ENCODE measurements at places on chromosomes 3 and 15.

DNA sequence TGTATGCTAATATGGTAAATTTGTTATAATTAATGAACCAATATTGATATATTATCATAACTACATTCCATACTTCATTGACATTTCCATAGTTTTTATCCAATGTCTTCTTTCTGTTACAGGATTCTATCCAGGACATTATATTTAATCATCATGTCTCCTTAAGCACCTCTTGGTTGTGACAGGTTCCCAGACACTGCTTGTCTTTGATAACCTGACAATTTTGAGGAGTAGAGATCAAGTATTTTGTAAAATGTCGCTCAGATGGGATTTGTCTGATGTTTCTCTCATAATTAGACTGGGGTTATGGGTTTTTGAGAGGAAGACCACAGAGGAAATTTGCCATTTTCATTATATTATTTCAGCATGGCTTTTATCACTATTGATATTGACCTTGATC, 317.4 kb downstream of the PLOD2 start:
- no peak for DNase-seq

- DNase-seq = no peak
Measured at GRCh38 chr15:23567921-23568320, 2.4 kb downstream of the MKRN3 start.

- DNase-seq = peak; percentile 72
Measured at GRCh38 chr3:113264283-113265131, 53.1 kb downstream of the BOC start.

DNA sequence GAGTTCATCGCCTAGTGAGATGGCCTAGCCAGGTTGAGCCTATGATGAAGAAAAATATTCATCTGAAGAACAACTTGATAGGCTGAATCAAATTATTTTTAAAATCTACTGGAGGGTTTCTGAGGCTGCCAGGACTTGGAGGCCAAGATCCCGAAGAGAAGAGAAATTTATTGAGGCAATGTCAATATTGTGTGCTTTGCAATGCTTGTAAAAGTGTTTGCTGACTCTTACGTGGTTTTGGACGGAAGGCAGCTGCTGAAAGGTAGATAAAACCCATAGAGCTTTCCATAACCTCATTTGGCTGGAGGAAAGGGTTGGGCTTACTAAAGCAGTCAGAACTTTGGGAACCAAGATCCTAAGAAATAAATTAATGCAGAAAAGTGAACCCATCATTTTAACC, 361.0 kb upstream of the IL12A start:
- DNase-seq = no peak

DNA sequence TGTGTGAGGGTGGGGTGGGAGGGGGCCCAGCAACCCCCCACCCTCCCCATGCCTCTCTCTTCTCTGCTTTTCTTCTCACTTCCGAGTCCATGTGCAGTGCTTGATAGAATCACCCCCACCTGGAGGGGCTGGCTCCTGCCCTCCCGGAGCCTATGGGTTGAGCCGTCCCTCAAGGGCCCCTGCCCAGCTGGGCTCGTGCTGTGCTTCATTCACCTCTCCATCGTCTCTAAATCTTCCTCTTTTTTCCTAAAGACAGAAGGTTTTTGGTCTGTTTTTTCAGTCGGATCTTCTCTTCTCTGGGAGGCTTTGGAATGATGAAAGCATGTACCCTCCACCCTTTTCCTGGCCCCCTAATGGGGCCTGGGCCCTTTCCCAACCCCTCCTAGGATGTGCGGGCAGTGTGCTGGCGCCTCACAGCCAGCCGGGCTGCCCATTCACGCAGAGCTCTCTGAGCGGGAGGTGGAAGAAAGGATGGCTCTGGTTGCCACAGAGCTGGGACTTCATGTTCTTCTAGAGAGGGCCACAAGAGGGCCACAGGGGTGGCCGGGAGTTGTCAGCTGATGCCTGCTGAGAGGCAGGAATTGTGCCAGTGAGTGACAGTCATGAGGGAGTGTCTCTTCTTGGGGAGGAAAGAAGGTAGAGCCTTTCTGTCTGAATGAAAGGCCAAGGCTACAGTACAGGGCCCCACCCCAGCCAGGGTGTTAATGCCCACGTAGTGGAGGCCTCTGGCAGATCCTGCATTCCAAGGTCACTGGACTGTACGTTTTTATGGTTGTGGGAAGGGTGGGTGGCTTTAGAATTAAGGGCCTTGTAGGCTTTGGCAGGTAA, 8.1 kb downstream of the FAM131A start:
- peak; percentile 82 for DNase-seq

GRCh38 chr15:32869776-32870175, 152.0 kb downstream of the GREM1 start:
- no peak for DNase-seq

DNA sequence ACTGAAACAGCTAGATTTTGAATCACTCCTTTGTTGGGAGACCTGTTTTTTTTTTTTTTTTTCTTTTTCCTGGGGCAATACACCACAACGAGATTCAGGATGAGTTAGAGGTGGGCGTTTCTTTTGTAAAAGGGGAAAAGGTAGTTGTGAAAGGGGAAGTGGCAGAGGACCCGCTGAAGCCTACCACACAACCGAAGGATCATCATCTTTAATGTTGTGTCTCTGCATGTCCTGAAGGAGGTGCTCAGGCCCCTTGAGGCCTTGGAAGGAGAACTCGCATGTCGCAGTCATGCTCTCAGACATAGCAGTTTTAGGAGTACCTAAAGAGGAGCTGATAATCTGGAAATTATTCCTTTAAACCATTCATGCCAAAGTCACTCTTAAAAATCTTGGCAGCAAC, 137.9 kb upstream of the LRIG1 start:
- no peak for DNase-seq

DNA sequence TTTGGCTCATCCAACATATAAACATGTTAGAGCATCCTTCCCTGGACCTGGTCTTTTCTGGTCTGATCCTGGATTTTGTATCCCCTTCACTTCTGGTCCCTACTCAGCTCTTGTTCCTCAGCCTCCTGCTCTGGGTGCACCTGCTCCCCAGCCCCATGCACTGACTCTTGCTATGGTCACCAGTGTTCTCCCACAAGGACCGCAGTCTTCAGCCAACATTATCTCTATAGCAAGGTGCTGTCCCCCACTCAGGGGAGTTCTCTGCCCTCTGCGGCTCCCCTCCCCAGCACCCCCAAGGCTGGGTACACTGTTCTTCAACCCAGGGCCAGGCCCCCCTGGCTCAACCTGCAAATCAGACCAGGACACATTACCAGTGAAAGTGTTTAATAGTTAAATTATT, 80.2 kb downstream of the SEC22A start:
- no peak for DNase-seq

DNA sequence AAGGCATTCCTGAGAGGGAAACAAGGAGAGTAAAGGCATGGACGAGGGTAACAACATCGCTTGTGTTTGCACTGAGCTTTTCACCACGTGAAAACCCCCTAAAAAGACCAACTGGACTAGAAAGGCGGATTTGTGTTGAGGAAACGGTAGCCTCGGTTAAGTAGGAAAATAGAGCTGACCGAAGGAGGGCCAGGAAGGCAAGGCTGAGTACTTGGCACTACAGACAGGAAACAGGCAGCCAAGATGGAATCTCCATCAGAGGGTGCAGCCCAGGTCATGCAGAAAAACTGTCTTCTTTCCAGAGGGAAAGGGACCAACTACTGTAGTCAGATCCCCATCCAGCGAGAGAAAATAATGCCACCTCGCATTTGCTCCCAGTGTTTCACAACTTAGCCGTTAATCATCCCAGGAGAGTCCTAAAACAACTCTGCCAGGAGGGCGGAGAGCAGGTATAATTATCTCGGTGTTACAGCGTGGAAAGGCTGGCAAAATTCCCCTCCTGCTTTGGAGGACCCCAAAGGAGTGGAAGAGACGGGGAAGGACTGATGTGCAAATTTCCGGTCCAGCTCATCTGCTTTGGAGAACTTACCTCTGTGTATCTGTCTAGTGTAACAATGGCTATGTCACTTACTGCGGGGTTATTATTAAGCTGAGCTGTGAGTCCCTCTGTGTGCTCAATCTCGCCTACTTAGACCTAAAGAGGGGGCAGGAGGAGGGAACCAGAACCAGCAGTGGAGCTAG, 77.2 kb downstream of the MYO1E start:
- DNase-seq = no peak

DNA sequence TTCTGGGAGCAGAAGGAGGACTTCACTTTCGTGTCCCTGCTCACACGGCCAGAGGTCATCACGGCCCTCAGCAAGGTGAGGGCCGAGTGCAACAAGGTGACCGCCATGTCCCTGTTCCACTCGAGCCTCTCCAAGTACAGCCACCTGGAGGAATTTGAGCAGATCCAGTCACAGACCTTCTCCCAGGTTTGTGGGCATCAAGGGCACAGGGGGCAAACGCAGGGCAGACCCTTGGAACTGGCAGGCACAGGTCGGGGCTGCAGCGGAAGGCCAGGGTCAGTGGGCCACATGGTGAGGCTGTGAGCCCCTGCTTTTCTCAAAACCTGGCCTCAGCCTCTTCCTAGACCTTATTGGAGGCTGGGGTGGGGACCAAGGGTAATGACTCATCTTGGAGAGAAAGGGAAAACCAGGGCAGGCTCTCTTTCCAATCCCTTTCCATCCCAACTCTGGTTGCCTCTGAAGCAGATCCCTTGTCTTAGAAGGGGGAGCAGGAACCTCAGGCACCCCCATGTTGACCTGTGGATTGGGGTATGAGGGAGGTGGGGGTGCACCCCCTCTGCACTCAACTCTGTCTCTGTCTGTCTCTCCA, 29.5 kb downstream of the DNAH1 start:
- no peak for DNase-seq

DNA sequence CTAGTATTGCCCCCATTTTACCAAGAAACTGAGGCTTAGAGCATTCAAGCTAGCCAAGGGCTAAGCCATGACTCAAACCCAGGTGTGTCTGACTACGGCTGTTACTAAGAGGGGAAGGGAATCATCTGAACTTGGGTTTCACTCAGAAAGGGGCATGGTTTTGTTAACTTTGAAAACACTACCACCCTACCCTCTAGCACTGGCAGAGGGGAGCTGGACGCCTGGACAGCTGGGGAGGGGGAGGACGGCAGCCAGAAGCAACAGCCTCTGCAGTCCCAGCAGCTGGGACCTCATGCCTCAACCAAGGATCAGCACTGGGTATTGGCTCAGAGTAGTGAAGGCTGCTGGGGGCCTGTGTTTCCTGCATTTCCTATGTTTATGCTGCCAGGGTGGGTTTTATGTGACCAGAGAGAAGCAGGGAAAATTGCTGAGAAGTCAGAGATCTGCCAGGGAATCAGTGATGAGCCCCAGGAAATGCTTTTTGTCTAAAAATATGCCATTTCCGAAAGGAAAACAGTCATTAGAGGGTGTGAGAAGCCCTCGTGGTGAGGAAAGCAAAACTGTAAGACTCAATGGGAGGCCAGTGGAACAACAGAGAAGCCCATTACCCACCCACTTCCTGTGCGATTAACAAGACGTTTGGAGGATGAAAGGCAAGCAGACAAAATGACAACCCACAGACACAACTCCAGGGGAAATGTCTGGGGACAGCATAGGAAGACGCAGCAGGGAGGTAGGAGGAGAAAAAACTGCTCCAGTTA, 41.2 kb downstream of the LIPC start:
- no peak for DNase-seq

GRCh38 chr15:85489773-85490493, 109.5 kb downstream of the AKAP13 start:
- DNase-seq = no peak

- no peak for DNase-seq
Measured at GRCh38 chr3:38966811-38967692, 84.7 kb downstream of the SCN11A start.

DNA sequence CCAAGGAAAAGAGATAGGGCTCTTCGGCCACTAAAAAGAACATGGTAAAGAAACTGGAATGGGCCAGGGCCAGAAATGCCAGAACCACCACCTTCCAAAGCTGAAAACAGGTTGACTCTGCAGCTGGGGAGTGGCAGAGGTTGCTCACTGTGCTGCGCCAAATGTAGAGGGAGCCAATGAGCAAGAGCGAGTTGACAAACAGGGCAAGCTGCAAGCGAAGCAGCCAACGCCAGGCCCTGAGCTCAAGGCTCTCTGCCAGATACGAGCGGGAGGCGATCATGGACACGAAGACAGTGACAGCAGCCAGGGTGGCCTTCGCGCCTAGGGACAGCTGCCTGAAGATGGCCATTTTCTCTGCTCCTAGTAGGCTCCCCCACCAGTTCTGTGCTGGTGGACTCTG, 3.1 kb downstream of the GLB1 start:
- no peak for DNase-seq

Measured in WERI-Rb-1 (cell line).